ENCODE measurements at places on chromosomes 5 and 9. TPM values are rescaled to one million over a fixed set of nuclear protein-coding genes. Genes with fewer than 3 reads are reported as not detected.
A peak's percentile ranks its signal among the peaks of the same experiment; 100 is the strongest.

- no peaks in the 10 kb centered on the region for H3K36me3 ChIP-seq
- H3K4me3 ChIP-seq, result no peak overlapping the region
- no peak overlapping the region for H3K27ac ChIP-seq
- no peaks in the 10 kb centered on the region for H3K27me3 ChIP-seq
- DNase-seq, result no peak
- H3K4me1 ChIP-seq, result peaks cover 36% of the 10 kb centered on the region
Observed at GRCh38 chr9:124292696-124293593, 35.2 kb downstream of the NEK6 start.

GRCh38 chr9:70639853-70640814 lies 225.7 kb upstream of the KLF9 start:
- no peak overlapping the region for H3K27ac ChIP-seq
- DNase-seq, result no peak
- no peak overlapping the region for H3K4me3 ChIP-seq
- no peaks in the 10 kb centered on the region for H3K4me1 ChIP-seq
- no peaks in the 10 kb centered on the region for H3K27me3 ChIP-seq
- no peaks in the 10 kb centered on the region for H3K36me3 ChIP-seq

GRCh38 chr5:95927927-95928723 lies 33.5 kb downstream of the ELL2 start:
- no peak for DNase-seq
- no peaks in the 10 kb centered on the region for H3K4me1 ChIP-seq
- H3K4me3 ChIP-seq, result no peak overlapping the region
- no peaks in the 10 kb centered on the region for H3K36me3 ChIP-seq
- no peaks in the 10 kb centered on the region for H3K27me3 ChIP-seq

DNA sequence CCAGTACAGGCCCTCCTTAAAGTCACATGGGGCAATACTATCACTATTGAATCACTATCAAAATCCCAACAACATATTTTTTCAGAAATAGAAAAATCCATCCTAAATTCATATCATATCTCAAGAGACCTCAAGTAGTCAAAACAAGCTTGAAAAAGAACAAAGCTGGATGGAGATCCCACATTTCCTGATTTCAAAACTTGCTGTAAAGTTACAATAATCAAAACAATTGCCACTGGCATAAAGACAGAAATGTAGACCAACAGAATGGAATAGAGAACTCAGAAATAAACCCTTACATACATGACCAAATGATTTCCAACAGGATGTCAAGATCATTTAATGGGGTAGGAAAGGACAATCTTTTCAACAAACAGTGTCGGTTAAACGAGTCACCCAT lies 41.3 kb upstream of the CDKN2AIPNL start:
- H3K36me3 ChIP-seq, result no peaks in the 10 kb centered on the region
- no peaks in the 10 kb centered on the region for H3K4me1 ChIP-seq
- H3K27me3 ChIP-seq, result no peaks in the 10 kb centered on the region
- H3K27ac ChIP-seq, result no peak overlapping the region

- H3K36me3 ChIP-seq, result no peaks in the 10 kb centered on the region
- H3K27ac ChIP-seq, result no peak overlapping the region
- no peak for DNase-seq
- H3K27me3 ChIP-seq, result no peaks in the 10 kb centered on the region
- H3K4me1 ChIP-seq, result no peaks in the 10 kb centered on the region
- H3K4me3 ChIP-seq, result no peak overlapping the region
Observed at GRCh38 chr9:101999441-101999840, 261.0 kb upstream of the GRIN3A start.

DNA sequence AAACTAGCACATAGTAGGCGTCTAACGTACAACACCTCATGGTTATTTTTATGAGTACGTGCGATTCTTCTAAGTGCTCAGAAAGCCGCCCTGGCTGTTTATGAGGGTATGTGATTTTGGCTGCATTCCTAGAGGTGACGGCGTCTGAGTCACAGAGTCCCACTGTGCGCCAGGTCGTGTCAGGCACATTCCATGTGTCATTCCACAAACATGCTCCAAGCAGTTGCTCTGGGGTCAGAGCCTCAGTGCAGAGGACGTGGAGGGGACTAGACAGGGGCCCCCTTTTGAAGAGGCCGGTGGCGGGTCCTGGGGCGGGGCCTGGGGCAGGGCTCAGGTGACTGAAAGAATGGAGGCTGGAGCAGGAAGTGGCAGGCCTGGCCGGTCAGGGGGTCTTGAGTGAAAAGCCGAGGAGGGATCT lies 51.9 kb downstream of the NEK6 start:
- H3K27me3 ChIP-seq, result no peaks in the 10 kb centered on the region
- H3K27ac ChIP-seq, result no peak overlapping the region
- H3K4me1 ChIP-seq, result no peaks in the 10 kb centered on the region
- no peak for DNase-seq
- peaks cover 2% of the 10 kb centered on the region for H3K36me3 ChIP-seq
- no peak overlapping the region for H3K4me3 ChIP-seq

- H3K36me3 ChIP-seq, result no peaks in the 10 kb centered on the region
- DNase-seq, result no peak
- H3K27ac ChIP-seq, result no peak overlapping the region
- H3K4me3 ChIP-seq, result no peak overlapping the region
- H3K4me1 ChIP-seq, result no peaks in the 10 kb centered on the region
Observed at GRCh38 chr5:61139094-61139873, 23.0 kb downstream of the SMIM15 start.

GRCh38 chr9:117234103-117234502 lies 180.8 kb downstream of the ASTN2 start:
- H3K36me3 ChIP-seq, result no peaks in the 10 kb centered on the region
- H3K27me3 ChIP-seq, result no peaks in the 10 kb centered on the region
- no peak overlapping the region for H3K27ac ChIP-seq
- no peak for DNase-seq

DNA sequence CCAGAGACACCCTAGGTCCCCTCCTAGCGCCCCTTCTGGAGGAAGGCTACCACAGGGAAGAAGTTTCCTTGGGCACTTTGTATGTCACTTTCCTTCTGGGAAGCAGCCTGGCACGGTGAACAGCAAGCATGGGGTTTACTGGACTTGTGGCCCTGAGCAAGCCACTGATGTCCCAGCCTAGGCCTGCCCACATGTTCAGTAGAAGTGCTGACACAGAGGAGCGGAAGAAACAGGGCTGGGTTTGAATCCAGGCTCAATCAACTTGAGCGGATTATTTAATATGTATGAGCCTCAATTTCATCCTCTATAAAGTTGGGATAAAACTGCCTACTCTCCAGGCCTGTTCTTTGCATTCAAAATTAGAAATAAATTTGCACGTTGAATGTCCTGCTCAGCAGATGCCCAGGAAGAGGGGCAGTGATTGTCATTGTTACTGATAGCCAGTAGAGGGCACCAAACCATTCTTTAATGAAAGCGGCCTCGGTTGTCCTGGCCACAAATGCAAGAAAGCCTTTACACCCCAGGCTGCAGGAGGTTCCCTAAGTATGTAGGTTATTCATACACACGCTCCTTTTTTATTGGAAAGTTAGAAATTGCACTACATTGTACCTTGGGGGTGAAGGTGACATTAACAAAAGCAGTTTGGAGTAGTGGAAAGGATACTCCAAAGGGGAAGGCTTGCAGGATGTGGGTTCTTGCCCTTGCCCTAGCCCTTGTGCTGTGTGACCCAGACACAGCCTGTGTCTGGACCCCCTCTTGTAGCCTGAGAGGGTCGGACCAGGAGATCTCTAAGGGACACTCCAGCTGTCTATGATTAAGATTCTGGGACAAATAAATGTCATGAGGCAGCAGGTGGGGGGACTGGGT lies 13.4 kb upstream of the XPA start:
- peak; percentile 30 for DNase-seq
- H3K27ac ChIP-seq, result no peak overlapping the region

GRCh38 chr5:34608859-34609648 lies 47.1 kb upstream of the RAI14 start:
- H3K27me3 ChIP-seq, result no peaks in the 10 kb centered on the region
- no peaks in the 10 kb centered on the region for H3K36me3 ChIP-seq
- no peak overlapping the region for H3K4me3 ChIP-seq
- DNase-seq, result no peak
- H3K4me1 ChIP-seq, result no peaks in the 10 kb centered on the region

DNA sequence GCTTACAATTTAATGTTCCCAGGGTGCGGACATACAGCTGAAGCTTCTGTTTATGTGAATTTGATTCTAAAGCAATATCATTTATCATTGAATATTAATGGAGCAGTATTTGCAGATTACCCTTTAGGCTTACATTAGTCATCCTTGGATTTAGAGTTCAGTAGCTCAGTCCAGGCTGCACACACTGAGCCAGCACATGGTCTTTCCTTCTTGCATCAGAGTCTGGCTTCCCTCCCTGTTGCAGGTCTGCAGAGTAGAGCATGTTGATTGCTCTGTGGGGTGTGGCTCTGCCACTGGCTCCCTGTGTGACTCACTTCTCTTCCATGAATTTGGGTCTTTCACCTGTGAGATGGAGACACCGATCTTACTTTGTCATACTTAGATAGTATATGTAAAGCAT lies 36.8 kb downstream of the NSG2 start:
- H3K36me3 ChIP-seq, result no peaks in the 10 kb centered on the region
- H3K4me3 ChIP-seq, result no peak overlapping the region
- H3K4me1 ChIP-seq, result no peaks in the 10 kb centered on the region
- DNase-seq, result no peak

GRCh38 chr5:58255970-58256369 lies 203.9 kb downstream of the PLK2 start:
- DNase-seq, result no peak
- no peak overlapping the region for H3K27ac ChIP-seq
- H3K27me3 ChIP-seq, result no peaks in the 10 kb centered on the region
- H3K36me3 ChIP-seq, result no peaks in the 10 kb centered on the region

- H3K4me3 ChIP-seq, result no peak overlapping the region
- no peak for DNase-seq
- no peaks in the 10 kb centered on the region for H3K27me3 ChIP-seq
- peaks cover 6% of the 10 kb centered on the region for H3K36me3 ChIP-seq
Observed at GRCh38 chr5:112799661-112800060, 61.4 kb upstream of the SRP19 start.

GRCh38 chr5:10130881-10131280 lies 118.8 kb downstream of the ATPSCKMT start:
- no peaks in the 10 kb centered on the region for H3K4me1 ChIP-seq
- H3K4me3 ChIP-seq, result no peak overlapping the region
- H3K36me3 ChIP-seq, result no peaks in the 10 kb centered on the region
- no peak for DNase-seq
- no peak overlapping the region for H3K27ac ChIP-seq

Gene ABITRAM
- 9.7 TPM for total RNA-seq

Gene S100Z
- total RNA-seq, result 0.35 TPM

Gene TMEM174
- not detected for total RNA-seq

Gene GMCL2
- not detected for total RNA-seq

Gene C5
- 1.8 TPM for total RNA-seq

Gene CRHBP
- 1.2 TPM for total RNA-seq

Gene CSF2
- not detected for total RNA-seq

All from T-cell (primary cell).